ENCODE measurements at places on chromosomes 3 and 15.

DNA sequence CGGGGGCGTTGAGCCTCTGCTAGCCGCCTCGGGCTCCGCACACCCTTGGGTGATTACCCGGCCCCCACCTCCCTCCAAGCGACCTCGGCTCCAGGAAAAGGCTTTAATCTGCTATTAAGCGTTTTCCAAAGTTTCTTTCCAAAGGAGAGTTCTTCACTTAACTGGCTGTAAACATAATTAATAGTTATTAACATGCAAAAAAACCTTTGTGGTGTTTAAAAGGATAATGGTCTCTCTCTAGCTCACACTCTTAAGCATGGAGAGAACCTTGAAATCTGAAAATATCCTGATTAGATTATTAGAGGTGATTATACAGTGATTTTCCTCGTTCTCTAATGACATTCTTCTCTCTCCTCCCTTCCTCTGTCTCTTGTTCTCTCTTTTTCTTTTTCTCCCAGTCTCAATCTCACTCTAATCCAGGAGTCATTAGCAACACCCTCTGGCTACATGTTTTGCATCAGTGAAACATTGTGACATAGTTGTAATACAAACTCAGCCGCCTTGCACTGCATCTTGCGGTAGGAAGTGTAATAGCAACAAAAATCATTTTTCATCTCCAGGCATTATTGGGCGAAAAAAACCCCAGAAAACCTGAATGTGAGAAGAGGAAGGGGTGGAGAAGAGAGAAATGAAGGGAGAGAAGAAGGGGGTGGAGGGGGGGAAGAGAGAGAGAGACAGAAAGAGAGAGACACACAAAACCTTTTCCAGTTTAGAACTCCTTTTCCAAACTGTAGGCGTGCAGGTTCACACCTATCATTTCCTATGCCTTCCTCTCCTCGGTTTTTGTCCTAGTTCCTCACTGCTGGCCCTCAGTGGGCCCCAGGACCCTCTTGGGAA lies 24.4 kb downstream of the NR2F2 start:
- no peak for DNase-seq

DNA sequence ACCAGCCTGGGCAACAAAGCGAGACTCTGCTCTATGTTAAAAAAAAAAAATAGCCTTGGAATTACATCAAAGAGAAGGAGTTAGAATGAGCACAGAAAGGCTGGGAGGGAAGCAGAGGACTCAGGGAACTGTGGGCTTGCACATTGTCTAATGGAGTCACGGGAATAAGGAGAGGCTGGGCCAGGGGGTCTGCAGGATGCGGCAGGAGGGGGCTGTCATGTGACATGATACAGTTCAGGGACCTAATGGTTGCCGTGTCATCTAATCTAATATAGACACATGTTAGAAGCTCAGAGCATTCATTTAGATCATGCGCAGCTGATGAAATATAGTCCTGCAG lies 32.5 kb downstream of the GRK7 start:
- DNase-seq: no peak

DNA sequence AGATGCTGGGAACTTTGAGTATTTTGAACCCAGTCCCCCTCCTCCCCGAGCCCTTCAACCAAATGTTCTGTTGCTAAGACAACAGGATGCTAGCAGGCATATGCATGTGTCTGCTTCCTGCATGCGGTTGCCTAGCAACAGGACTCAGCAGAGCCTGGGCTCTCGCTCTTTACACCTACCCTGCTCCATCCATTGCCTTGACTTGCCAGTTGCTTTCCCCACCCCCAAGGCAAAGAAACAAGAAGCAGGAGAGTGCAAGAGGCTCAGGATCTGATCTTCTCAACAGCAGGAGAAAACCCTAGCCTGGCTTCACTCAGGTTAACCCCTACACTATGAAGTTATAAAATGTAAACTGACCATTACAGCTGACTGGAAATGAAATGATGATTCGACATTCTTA lies 393.0 kb downstream of the IGSF11 start:
- no peak for DNase-seq

- no peak for DNase-seq
These were observed 19.0 kb upstream of the CRABP1 start for GRCh38 chr15:78321041-78321570.

GRCh38 chr3:40841570-40842109 lies 316.9 kb downstream of the ZNF621 start:
- no peak for DNase-seq

DNA sequence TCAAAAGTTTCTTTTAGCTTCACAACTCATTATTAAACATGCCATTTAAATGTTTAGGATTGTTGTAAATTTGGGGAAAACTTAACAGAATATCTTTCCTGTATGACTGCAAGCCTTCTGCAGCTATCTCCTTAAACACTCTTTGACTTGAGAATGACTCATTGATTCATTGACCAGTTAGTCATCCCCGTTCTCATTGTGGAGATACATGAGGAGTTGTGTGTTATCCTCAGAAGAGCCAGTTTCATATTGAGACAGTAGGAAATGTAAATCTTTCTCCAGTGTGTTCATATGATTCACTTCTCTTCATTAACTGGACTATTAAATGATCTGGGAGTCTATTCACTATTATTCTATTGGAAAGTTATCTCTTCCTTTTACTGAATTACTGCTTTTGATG lies 83.0 kb downstream of the CRYGS start:
- no peak for DNase-seq

DNA sequence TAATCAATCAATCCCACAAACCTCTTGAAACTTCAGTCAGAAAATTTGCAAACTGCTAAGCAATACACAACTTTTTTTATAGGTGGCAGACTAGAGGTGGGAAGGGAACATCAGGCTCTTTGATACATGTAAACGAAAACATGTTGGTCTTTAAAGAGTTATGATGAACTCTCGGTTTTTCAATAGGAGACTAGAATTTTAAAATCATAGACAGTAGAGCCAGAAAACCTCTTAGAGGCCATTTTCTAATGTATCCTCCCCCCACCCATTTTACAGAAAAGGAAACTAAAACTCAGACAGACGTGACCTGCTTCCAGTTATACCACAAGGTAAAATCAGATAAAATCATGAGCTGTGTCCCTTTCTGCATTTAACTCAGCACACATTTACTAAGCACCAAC lies 179.1 kb upstream of the LPP start:
- no peak for DNase-seq

DNA sequence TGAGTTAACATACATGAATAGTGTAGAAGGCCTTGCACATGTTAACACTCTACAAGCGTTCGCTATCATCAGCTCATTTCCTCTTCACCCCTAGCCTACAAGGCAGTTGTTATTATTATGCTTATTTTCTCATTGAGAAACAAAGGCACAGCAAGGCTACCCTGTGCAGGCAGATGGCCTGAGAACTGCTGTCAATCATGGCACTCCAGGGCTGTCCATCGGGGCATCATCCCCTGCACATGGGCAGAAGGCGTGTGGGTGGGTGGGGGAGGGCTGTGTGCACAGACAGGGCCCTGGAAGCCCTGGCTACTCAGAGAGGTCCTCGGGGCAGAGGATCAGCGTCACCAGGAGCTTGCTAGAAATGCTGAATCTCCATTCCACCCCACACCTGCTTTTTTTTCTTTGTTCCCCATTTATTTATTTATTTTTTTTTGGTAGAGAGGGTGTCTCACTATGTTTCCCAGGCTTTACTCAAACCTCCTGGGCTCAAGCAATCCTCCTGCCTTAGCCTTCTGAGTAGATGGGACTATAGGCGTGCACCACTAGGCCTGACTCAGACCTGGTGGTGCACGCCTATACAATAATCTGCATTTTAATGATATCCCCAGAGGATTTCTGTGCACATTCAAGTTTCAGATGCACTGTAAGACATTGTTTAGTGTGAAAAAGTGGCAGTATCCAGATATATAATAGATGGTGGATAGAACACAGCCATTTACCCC lies 9.6 kb upstream of the ZXDC start:
- DNase-seq: no peak

- DNase-seq: no peak
These were observed 32.7 kb downstream of the ZNF385D start for GRCh38 chr3:21718161-21718765.

GRCh38 chr3:41102750-41103149 lies 96.6 kb upstream of the CTNNB1 start:
- no peak for DNase-seq

DNA sequence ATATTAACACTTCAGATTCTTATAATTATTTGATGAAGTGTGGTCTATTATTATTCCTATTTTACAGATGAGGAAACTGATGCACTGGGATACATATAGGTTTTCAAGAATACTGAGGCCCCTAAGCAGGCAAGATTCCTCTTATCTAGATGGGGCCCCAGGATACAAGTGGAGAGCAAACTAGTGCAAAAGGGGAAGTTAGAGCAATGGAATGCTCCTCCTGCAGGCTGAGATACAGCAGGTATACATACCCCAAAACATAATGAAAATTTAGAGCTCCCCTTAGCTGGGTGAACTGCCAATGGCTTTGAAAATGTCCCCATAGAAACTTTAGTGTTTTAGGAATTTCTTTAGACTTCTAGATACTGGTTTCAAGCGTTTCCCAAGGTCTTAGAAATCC lies 247.1 kb downstream of the CHST2 start:
- no peak for DNase-seq

- no peak for DNase-seq
These were observed 132.5 kb downstream of the RBPMS2 start for GRCh38 chr15:64642875-64643274.

DNA sequence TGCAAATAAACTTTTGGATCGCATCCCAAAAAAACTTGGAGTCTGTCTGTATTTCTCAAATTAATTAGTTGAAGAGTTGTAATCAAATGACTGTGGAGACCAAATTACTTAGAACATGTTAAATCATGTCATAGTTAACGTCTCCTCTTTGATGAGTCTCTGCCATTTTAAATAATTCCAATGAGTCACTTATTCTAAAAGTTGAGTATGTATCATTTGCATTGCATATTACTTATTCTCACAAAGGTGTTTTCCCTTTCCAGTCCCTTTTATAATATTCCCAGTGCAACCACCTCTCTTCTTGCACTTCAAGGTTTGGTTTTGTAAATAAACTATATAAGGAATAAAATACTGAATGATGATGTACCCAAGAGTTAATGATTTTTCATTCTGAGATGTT lies 36.0 kb upstream of the MBNL1 start:
- no peak for DNase-seq

All from transverse colon (tissue), 4 donors.